NCI-H1092 (cell line): ENCODE measurements at places on chromosomes 5 and 9.

GRCh38 chr5:71475788-71476384 is 20.4 kb downstream of the BDP1 start:
- DNase-seq = no peak

- DNase-seq = no peak
These were observed 236.1 kb downstream of the PAPPA start for GRCh38 chr9:116389541-116390302.

DNA sequence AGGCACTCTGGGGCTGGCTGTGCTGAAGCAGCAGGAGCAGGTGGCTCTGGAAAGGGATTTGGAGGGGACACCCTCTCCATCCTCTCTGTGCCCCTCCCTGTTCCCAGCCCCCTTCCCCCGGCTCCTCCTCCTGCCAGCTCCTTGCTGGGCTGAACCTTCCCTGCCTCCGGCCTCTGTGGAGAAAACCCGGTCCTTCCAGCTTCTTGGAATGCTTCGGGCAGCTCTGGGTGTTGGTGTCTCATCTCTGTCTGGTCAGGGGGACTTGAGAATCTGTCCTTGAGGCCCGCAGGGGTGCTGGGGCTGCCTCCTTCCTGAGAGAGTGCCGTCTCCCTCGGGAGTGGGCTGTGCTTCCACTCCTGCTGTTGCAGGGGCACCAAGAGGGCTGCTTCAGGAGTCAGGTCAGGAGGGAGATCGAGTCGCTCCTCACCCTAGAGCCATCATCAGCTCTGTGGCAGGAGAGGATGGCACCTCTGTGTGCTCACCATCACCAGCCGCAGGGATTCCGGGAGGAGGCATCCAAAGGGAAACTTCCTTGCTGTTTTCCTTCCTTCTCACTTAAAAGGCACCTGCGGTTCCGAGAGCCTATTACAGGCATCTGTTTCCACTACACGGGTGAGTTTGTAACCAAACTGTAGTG is 30.6 kb downstream of the NDUFS6 start:
- no peak for DNase-seq

DNA sequence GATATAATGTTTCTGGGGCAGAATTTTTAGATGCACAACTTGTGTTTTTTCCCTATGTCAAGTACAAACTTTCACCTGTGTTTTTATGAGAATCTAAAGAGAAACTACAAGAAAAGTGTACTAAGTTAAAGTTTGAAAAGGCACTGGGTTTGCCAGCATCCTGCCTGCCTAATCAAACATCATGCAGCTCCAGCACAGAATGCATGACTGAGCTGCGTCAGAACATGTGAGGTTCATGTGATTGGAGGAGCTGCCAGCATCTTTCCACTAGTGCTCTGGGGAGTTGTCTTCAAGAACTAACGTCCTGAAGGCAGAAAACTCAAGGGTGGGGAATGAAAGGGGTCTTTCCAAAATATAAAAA is 46.1 kb upstream of the RIC1 start:
- DNase-seq = no peak

GRCh38 chr5:81782811-81783210 is 31.9 kb upstream of the SSBP2 start:
- DNase-seq = no peak

- no peak for DNase-seq
These were observed 7.3 kb upstream of the FCN1 start for GRCh38 chr9:134925011-134925511.

DNA sequence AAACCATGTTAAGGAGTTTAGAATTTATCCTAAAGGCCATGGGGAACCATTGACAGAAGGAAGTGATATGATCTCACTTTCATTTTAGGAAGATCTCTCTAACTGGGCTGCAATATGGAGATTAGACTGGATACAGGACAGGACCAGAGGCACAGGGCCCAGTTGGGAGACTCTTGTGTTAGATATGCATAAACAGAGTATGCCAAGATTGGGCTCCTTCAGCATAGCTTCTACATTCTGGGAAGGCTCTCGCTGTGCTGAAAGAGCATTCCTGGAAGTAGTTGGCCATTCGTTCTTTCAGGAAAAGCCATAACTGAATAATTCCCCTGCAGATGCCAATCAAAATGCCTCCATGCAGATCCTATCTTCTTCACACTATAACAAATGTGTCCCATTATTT is 204.5 kb downstream of the CWC27 start:
- DNase-seq = no peak

- DNase-seq = no peak
These were observed 155.0 kb upstream of the TSLP start for GRCh38 chr5:110916381-110917049.

DNA sequence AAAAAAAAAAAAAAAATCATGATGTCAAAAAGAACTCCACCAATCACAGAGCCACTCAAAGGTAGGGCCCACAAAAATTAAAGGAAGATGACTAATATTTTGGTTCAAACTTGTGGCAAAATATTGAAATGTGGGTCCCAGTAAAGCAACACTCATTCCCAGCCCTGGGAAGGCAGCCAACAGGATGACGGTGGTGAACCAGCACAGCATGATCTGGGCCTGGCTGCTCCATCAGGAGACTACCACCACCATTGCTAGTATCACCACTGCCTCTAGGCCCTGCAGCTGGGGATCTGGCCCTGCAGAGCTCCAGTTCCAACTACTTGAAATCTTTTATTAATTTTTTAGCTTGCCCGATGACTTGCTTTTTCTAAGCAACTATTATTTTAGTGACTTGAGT is 206.8 kb upstream of the ITGA1 start:
- no peak for DNase-seq

- no peak for DNase-seq
These were observed 46.3 kb downstream of the ACO1 start for GRCh38 chr9:32430720-32431119.

- no peak for DNase-seq
These were observed 143.1 kb upstream of the NR4A3 start for GRCh38 chr9:99678566-99678965.

- DNase-seq = no peak
These were observed 2371.7 kb upstream of the C9orf72 start for GRCh38 chr9:29945012-29945411.

- no peak for DNase-seq
These were observed 58.3 kb upstream of the CPEB4 start for GRCh38 chr5:173829826-173830225.

DNA sequence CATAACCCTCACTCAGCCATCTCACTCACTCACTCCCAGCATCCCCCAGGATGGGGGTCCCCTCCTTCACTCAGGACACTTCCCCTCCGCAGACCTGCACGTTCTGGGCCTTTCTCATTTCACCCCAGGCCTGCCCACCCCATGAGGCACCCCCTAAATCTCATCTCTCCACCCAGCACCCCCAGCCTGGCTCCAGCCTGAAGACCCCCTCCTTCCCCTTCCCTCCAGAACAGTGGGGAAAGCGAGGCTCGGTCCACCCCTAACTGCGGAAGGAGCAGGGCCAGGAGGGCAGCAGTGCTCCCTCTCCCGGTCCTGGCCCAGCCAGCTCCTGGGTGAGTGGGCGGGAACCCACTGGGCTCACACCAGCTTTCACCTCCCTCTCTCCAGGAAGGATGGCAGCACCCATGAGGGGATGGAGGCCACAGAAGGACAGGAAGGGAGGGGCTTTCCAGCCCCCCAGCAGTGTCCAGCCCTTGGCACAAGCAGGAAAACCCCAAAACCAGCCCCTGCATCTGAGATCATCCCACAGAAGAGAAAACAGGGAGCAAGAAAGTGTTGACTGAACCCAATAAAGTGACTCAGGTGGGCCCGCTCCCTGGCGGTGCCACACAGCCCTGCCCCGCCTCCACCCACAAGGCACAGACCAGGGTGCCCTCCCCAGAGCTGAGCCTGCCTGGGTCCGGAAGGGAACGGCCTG is 55.0 kb downstream of the LRSAM1 start:
- DNase-seq = no peak

DNA sequence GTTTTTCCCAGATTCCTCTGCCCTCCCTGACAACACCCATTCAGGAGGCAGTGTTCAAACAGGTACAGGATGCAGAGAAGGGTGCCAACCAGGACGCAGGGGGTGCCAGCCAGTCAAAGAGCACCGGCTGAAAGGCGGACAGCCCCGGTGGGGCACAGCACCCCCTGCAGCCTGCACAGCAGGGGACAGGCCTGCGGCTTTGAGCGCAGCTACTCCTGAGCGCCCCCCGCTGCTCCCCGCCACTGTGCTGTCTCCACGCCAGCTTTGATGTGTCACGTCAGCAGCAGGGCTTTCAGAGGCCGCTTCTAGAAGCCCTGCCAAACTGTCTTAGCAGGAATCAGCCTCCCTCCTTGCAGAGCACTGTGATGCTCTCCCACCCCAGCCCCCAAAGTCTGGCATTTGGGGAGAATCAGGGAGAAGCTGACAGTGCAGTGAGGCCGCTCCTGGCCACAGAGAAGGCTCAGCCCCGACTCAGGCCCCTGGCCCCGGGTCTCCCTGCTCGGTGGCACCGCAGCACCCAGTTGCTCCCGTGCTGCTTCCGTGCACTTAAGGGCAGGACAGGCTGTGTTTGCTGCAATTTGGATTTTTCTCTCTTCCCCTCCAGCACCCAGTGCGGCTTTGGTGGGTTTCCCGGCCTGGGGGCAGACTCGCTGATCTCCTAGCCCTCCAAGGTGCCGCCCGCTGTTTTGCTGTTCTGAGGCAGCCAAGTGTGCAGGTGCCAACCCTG is 20.3 kb downstream of the AK8 start:
- peak; percentile 27 for DNase-seq

DNA sequence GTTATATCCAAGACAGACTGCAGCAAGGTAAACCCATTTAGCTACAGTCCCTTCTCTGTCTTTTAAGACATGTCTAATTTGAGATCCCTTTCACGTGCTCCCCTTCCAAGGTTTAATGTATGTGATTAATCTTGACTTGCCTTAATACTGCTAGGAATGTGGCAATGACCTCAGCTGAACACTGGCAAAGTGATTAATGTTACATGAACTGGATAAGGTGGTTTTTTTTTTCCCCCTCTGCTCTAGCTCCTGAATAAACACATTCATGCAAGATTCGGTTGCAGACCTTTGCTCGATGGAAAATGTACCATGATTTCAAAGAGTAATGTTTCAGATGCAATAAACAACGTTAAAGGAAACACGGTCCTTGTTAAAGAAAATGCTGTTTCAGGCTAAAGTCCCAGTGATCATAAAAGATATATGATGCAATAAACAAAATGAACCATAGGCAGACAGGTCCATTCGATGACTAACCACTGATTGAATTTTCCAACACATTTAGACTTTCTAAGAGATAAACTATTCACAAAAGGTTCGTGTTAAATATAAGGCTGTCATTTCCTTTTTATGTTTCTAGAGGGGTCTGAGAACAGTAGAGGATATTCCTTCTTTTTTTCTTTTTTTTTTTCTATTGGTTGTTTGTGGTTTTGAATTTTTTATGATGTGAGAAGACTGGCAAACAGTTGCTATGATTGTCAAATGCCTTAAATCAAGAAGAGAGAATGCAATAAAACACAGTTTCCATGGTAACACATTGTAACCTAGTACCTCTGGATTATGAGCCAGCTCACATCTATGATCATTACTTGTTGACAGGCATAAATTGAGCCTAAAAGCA is 44.7 kb upstream of the ZNF608 start:
- no peak for DNase-seq

DNA sequence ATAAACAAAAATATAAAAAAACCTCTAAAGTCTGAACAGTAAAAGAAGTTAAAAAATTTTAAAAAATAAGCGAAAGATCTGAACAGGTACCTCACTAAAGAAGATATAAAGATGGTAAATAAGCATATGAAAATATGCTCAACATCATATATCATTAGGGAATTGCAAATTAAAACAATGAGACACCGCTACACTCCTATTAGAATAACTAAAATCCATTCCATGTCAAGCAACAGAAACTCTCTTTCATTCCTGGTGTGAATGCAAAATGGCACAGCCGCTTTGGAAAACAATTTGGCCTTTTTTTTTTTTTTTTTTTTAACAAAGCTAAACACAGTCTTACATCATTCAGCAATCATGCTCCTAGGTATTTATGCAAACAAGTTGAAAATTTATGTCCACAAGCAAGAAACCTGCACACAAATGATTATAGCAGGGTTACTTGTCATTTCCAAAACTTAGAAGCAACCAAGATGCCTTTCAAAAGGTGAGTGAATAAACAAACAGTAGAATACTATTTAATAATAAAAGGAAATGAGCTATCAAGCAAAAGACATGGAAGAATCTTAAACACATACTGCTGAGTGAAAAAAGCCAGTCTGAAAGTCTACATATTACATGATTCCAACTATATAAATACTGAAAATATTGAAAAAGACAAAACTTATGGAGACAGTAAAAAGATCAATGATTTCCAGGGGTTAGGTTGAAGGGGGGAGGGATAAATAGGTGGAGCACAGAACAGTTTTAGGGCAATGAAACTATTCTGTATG is 22.1 kb downstream of the ANXA1 start:
- DNase-seq = no peak

DNA sequence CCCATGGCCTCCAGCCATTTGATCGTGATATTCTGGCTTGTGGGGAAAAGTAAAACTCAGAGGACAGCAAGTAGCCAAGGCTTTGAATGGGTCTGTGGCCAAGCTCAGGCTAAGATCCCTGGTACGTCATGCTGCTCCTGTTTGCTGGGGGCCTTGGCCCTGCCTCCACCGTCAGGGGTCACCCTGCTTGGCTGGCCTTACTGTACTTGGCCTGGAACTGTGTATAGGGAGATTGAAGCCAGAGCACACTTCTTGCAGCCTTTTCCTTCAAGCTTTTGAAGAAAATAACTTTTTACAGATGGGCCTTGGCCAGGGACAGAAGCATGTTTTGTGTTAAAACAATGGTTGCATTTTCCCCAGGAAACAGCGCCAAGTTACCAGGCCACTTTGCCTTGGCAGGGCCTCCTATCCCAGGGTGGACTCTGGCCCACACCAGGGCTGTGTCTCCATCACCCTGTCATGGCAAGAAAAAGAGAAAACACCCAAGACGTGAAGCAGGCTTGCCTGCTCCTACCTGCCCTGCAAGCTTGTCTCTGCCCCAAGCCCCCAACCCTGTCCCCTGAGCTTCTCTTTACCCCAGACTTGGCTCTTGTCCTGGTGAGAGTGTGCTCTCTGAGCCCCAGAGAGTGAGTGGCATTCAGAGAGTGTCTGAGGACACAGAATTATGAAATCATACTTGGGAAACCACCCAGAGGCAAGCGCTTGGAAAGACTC is 286.9 kb downstream of the GADD45G start:
- DNase-seq = no peak

- DNase-seq = no peak
These were observed 22.0 kb downstream of the SLC36A1 start for GRCh38 chr5:151469386-151469785.

GRCh38 chr9:123678038-123678877 is 251.7 kb downstream of the DENND1A start:
- DNase-seq = peak; percentile 81

GRCh38 chr5:51383131-51384121 is at the start of gene ISL1:
ISL1 (plus strand) TSS chr5:51383448; CDS start chr5:51383672, 224 bp downstream.
- peak; percentile 88 for DNase-seq
